ENCODE measurements at places on chromosomes 12 and 14.
A peak's percentile ranks its signal among the peaks of the same experiment; 100 is the strongest.

DNA sequence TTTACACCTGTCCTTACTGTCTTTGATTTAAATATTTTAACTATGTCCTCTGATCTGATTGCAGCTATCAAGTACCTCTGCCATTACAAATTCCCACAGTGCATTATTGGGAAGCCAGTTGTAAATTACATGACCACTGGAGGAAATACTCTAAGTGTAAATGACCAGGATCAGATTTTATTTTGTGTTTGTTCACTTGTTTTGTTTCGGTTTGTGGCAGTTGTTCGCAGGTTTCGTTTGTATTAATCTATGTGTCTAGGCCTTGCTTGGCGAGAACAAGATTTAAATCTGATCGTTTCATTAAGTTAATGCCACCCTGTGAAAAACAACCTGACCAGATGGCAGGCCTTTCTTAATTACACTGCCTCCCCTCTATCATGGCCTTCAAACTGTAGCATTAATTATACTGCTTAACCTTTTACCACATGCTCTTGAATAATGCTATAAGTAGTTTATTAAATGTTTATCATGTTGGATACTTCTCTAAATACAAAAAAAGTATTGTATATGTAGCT lies 990.1 kb downstream of the TMTC2 start:
- no peak for DNase-seq

- no peak for DNase-seq
Observed at GRCh38 chr12:19652386-19652785, 213.1 kb downstream of the AEBP2 start.

GRCh38 chr12:14190694-14191093 lies 174.8 kb upstream of the ATF7IP start:
- DNase-seq, result no peak

GRCh38 chr14:92675421-92675820 lies 73.0 kb downstream of the LGMN start:
- no peak for DNase-seq

DNA sequence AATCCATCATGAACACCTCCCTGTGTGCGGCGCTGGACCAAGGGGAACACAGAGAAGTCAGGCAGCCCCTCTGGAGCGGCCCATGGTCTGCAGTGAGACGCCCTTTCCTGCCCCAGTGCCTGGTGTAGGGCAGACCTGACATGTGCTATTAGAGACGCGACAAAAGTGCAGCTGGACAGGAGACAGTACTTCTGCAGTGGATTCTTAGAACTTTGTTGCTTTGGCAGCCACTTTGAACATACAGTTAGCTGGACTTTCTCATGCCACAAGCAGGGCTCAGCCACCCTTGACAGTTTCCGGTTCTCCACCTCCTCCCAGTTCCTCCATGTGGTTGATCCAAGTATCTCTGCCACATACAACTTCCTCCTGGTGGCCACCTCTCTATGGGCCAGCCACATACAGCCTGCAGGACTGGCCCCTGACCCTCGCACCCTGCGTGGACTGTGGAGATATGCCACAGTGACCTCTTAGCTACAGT lies 45.9 kb downstream of the LGMN start:
- DNase-seq, result no peak

GRCh38 chr12:129385637-129385990 lies 518.2 kb downstream of the TMEM132D start:
- DNase-seq, result no peak

- DNase-seq, result no peak
Observed at GRCh38 chr12:58435647-58436046, 484.7 kb downstream of the LRIG3 start.

DNA sequence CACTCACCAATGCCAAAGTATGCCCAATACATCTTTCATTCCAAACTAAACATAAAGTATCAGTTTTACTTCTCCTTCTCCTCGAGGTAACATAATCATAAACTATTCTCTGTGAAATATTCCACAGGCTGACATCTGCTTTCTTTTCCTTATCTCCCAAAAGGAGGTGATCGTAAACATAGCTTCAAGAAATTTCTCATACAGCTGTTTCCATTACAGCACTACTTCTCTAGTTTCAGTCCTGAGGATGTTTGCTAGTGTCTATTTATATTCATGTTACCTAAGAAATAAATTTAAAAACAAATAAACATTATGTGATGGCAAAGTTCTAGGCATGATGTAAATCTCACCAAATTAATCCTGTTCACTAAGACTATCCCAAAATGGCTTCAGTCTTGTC lies 90.1 kb upstream of the CPSF6 start:
- no peak for DNase-seq

DNA sequence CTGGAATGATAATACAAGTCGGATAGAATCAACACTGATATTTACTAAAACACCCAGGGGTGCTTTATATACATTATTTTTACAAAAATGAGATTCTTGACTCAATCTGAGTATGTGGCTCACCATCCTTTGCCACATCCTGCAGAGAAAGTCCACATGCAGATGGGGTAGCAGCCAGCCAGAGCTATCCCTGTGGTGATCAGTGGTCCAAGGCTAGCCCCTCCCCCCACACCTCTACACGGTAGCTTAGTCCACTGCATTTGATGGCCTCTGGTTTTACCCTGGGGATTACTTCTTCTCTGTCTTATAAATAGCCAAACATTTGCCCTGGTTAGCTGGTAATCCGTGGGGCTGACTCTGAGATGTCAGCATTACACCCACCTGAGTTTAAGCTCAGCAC lies 28.1 kb upstream of the TTC7B start:
- DNase-seq, result no peak

GRCh38 chr14:52875707-52876106 lies 75.1 kb downstream of the FERMT2 start:
- no peak for DNase-seq

GRCh38 chr14:103142721-103143302 lies 19.6 kb downstream of the TNFAIP2 start:
- no peak for DNase-seq

- DNase-seq, result no peak
Observed at GRCh38 chr12:52258335-52258901, 16.0 kb upstream of the KRT86 start.

GRCh38 chr14:63777024-63777423 lies 49.2 kb upstream of the SGPP1 start:
- DNase-seq, result peak; percentile 38

DNA sequence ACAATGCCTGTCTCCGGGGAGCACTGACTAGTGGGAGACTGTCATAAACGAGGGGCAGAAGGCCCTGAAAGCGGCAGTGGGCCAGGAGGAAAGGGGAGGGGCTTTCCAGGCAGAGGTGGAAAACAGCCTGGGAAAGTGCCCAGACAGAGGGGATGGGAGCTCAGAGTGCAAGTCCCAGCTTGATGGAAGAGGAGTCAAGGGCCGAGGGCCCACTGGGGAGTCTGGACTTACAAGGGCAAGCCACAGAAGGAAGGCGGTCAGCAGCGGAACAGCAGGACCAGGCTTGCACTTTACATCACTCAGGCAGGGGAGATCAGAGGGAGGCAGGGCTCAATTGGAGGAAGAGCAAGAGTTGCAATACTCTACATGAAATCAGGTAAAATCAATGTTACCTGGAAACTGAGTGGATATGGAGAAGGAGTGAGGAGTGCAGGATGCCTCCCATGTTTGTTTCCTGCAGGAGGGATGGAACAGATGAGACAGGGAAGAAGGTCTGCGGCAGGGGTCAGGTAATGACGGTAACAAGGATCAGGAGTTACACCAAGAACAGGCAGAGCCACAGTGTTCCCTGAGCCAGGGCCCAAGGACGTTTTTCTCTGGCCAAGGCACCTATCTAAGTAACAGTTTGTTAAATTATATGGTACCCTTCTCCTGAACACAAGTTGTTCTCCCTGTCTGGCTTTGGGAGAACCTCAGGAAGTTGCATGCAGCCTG lies 23.8 kb downstream of the PXN start:
- no peak for DNase-seq

GRCh38 chr14:37969511-37969979 lies 238.2 kb upstream of the SSTR1 start:
- DNase-seq, result no peak

GRCh38 chr12:89259821-89260220 lies 92.5 kb downstream of the DUSP6 start:
- no peak for DNase-seq

DNA sequence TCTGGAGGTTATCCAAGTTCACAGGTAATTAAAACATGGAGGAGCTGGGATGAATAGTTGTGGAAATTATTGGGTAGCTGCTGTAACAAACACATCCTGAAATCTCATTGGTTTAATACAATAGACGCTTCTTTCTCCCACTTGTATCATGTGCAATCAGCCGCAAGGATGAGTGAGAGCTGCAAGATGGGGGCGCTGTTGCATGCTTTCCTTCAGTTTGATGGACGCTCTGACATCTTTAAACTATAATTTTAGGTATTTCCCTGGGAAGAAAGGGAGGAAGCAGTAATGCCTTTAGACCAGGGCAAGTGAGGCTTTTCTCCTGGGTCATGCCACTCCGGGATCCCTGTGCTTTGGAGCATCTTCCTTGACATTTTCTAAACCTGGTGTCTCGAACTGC lies 178.7 kb downstream of the PAWR start:
- no peak for DNase-seq

GRCh38 chr12:50050410-50051098 lies 6.8 kb upstream of the ASIC1 start:
- DNase-seq, result no peak

GRCh38 chr14:101478796-101479410 lies 82.4 kb upstream of the DIO3 start:
- DNase-seq, result no peak

GRCh38 chr14:24849471-24849870 lies 200.5 kb downstream of the STXBP6 start:
- DNase-seq, result no peak

DNA sequence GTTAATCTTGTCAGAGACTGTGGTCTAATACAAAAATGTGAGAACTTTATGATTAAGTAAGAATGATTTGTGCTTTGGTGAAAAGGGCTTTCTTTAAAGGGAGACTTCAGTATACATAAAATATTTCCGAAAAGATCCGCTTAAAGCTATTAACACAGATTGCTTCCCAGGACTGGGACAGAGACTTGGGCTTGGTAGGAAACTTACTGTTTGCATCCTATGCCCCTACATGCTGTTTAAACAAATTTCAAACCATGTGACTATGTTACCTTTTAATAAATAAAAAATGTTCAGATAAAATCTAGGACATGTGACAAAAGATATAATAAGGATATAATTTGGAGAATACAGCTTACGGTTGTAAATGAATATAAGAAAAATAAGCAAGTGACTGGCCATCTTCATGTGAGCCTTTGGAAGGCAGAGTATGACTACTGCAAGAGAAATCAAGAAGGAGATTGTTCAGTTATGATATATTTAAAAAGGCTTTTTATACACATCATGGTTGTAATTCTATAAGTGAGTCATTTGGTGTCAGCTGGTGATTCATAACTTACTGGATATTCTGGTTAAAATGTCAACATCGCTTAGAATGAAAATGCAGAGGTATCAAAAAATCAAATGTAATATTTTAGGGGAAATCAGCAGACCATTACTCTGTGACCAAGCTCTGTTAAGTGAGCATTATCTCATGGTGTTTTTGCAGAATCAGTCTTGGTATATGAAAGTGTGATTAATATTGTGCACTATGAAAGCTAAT lies 234.7 kb upstream of the E2F7 start:
- peak; percentile 46 for DNase-seq

GRCh38 chr12:102331419-102331818 lies 133.8 kb upstream of the PMCH start:
- no peak for DNase-seq
